ENCODE measurements at places on chromosomes 1 and 21.

DNA sequence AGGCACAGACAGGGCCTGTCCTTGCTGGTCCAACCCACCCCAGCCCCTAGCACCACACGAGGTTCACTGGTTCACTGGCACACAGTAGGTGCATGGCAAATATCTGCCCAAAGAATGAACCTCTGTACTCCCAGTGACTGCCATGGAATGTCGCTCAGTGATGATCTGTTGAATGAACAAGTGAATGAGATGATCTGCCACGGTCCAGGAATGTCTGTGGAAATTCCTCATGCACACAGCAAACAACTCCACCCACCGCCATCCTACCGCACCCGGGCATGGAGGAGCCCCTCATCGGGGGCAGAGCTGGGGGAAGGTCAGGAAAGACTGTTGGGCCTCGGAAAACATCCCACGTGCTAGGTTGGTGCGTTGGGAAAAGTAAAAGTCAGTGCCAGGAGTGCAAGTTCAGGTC lies 1.7 kb downstream of the HSPG2 start:
- H3K4me1 ChIP-seq = peaks cover 21% of the 10 kb centered on the region
- no peak overlapping the region for H3K27ac ChIP-seq
- H3K4me3 ChIP-seq = no peak overlapping the region
- H3K36me3 ChIP-seq = no peaks in the 10 kb centered on the region

GRCh38 chr1:149846042-149846441 lies 53.3 kb upstream of the BOLA1 start:
- no peak overlapping the region for H3K27ac ChIP-seq
- no peak for DNase-seq
- H3K4me3 ChIP-seq = no peak overlapping the region
- no peaks in the 10 kb centered on the region for H3K27me3 ChIP-seq
- H3K36me3 ChIP-seq = no peaks in the 10 kb centered on the region

- no peaks in the 10 kb centered on the region for H3K36me3 ChIP-seq
- DNase-seq = no peak
- H3K4me1 ChIP-seq = no peaks in the 10 kb centered on the region
These were observed 54.0 kb downstream of the COLGALT2 start for GRCh38 chr1:183983371-183984105.

DNA sequence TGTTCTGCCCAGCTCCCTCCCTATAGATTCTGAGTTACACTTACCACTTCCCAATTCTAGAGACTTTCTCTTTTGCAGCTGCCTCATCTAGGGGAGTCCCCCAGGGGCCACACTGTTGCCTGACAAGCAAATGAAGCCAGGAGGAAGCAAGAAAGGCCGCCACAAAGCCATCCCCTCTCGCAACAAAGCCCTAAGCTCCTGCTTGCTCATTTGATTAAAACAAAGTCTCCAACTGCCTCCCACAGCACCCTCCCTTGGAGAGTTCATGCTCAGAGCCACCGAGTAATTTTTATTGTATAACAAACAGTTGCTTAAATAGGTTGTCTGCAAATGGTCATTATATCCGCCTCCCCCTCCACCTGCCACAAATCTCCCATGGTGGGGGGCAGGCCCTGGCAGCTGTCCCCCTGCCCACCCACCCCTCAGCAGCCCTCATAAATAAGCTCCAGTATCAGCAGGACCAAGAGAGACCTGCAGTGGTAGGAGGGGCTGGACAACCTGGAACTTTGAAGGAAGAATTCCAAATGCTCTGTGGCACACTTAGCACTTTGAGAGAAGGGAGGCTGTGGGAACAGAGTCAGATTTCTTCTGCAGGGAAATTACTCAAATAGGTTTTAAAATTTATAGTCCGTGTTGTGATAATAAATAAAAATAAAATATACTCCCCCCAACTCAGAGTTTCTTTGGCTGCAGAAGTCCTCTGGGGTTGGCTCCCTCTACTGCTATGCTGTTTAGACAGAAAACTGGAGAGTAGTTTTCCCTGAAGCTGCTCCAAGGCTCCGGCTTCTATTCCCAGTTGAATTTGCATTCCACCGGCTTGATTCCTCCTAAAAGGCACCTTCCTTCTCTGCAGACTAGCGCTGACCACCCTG lies 237.5 kb downstream of the TTLL7 start:
- H3K36me3 ChIP-seq = no peaks in the 10 kb centered on the region
- no peak overlapping the region for H3K27ac ChIP-seq
- H3K4me1 ChIP-seq = no peaks in the 10 kb centered on the region
- DNase-seq = no peak

All from mesendoderm (in vitro differentiated cells).